ENCODE measurements at places on chromosomes 11 and 22.

- DNase-seq, result no peak
These were observed 455.6 kb downstream of the BRD1 start for GRCh38 chr22:49372111-49372529.

GRCh38 chr11:121476379-121477032 is 23.7 kb upstream of the SORL1-AS1 start:
- no peak for DNase-seq

DNA sequence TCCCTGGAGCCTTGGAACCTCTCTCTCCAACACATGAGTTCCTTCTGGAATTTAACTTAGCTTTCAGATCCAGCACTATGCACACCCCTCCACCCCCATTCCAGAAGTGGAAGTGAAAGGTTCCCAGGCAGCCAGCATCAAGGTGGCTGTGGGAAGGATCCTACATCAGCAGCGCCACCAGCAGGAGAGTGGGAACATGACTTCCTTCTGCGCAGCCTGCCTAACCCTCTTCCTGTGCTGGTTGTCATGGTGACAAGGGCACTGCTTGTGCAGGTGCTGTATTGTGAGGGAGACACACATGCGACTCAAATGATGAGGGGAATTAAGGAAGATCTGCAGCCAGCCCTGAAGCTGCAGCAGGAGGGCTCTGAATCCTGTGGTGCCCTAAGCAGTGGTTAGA is 904.5 kb upstream of the API5 start:
- DNase-seq, result no peak

- no peak for DNase-seq
These were observed 51.5 kb upstream of the PHOX2A start for GRCh38 chr11:72295471-72295870.

DNA sequence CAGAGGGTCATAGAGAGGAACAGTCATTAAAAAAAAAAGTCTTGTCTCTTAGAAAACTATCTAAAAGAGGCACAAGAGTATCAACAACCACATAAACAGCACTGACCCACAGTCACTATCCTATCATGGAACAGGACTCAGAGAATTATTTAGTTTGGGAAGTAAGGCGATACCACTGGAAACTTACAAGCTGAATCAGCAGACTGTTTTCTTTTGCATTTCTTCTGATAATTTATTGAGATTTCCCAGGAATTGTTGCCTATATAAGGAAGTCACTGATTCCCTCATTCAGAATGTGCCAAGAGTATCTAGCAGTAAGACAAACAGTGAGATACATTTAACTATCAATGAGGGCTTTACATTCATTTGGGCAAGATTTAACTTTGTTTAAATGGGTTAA is 304.1 kb downstream of the GUCY1A2 start:
- no peak for DNase-seq

GRCh38 chr22:22565981-22566380 is 6.9 kb upstream of the PRAME start:
- no peak for DNase-seq

Measured in stimulated activated CD4-positive, alpha-beta T cell treated with anti-CD3 and anti-CD28 coated beads, TNF-alpha, amount 100 ng/mL, for 24 hours (primary cell).